Naive thymus-derived CD8-positive, alpha-beta T cell (primary cell): ENCODE measurements at places on chromosomes 12 and 14.

GRCh38 chr12:44689587-44689986, 186.5 kb downstream of the NELL2 start:
- no peak for DNase-seq

DNA sequence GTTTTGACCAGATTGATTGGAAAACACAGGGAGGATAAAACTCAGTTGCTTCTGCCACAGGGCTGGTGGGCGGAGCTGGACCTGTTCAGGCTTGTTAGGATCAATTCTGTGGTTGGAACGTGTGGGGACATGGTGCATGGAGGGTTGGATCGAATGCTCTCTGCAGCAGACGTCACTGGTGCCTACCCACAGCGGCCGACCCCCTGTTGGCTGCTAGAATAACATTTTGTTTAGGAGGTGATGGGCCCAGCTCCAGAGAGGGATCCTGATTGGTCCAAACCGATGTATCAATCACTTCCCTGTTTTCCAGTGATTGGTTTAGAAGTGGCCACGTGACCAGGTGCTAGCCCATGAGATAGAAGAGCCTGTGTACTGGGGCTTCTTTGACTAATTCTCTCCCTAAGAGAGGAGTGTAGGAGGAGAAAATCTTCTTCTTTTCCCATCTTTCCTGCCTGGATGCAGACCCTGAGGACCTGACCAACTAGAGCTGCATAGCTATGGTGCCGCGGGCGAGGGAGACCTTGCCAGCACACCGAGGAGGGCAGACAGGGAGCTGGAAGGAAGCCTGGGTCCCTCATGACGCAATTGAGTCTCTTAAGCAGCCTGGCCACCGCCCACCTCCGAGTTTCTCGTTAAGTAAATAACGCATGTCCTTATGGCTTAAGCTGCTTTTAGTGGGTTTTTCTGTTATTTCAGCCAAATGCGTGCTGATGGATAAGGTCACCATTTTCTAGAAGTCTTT, 163.5 kb downstream of the AACS start:
- DNase-seq, result no peak

DNA sequence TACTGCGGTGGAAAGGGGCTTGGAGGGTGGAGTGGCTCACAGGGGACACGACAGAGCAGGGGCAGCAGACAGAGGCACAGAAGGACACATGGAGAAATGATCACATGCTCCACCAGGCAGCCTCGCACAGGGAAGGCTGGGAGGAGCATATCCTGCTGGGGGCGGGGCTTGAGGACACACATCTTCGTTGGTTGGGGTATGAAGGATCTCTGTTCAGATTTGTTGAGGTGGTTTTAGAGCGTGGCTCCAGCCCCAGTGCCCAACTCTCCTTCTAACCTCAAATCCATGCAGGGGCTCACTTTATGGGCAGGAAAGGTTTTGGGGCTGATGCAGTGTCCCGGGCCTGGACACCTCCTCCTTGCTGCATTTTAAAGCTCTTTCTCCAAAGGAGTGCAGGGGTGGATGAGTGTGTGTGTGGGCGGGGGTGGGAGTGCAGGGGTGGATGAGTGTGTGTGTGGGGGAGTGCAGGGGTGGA, 733 bp upstream of the P3H3 start:
- peak; percentile 67 for DNase-seq

DNA sequence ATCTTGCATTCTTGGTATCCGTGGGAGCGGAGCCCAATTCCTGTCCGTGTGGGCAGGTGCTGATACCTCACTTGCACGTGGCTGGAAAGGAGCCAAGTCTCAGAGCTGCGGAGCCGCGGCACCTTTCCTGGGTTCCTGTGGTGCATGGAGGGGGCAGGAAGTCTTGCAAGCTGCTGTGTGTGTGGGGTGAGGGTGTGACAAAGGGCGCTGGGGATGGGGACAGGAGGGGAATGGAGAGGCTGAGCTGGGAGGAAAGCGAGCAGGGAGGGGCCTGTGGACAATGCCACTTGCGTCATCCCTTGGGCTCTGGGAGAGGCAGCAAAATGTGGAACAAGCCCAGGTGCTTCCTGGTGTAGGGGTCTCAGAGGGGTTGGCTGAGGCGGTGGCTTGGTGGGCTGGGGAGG, 86.7 kb downstream of the CALM1 start:
- DNase-seq, result peak; percentile 68

GRCh38 chr14:72685456-72685855, 208.4 kb downstream of the DPF3 start:
- no peak for DNase-seq

DNA sequence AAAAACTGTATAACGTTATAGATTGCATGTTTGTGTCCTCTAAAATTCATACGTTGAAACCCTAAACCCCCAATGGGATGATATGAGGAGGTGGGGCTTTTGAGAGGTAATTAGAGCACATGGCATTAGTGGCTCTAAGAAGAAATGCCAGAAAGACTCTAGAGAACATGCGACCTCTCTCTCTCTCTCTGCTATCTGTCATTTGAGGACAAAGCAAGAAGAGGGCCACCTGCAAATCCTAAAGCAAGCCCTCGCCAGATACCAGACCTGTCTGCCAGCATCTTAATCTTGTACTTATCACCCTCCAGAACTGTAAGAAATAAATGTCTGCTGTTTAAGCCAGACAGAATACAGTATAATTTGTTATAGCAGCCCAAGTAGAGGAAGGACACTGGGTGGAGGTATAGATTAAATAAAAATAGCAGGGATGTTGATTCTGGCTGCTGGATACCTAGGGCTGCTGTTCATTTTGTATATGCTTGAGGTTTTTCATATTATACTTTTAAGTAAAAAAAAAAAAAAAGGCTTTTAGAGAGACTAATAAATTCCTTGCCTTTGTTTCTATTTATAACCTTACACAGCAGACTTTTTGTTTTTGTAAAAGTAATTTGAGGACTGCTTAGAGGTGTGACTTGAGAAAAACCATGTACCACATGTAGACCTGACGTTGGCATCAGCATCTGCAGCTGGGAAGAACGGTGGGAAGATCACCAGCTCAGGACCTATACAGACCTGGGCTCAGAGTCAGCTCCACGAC, 26.9 kb downstream of the MOK start:
- no peak for DNase-seq

GRCh38 chr14:66651536-66652220, 143.7 kb downstream of the GPHN start:
- no peak for DNase-seq

DNA sequence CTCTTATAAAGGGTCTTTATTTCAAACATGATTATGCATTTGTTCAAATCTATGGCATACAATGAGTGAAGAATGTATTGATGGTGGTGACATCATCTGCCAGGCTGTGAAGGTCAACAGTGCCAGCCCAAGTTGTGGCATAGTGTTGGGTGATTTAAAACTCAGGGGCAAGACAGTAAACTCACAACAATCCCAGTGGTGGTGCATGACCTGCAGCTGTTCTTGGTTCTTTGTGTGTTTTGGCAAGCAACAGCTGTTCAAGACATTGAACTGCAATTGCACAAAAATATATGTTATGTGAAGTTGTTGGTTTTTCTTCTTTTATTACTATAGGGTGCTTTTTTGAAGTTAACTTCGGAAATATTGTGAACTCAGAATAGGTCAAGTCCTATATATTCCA, 851.6 kb downstream of the NRXN3 start:
- DNase-seq, result no peak

DNA sequence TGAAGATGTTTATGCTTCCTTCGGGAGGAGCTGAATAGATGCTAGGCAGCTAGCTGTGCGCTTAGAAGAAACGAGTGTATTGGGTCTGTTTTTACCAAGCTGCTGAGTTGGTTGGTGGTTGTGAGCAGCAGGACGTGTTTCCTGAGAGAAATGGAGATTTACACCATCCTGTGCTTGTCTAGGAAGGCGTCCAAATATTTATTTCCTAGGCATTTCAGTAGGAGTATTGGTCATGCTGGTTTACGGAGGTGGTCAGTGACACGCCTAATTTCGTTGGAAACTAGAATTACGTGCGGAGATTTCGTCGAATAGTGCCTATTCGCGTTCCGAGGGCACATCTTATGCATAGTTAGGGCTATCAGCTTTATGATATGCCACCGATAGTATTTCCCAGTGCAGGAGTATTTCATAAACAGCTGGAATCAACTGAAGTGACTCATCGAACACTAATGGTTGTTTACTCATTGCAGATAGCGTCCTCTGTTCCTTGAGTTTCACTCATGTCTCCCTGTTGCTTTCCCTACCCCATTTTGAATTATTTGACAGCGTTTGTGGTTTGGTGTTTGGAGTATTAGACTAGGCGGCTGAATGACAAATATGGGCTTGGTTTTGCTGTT, 780 bp downstream of the TBC1D15 start:
- no peak for DNase-seq

GRCh38 chr12:129949651-129950050, 45.8 kb upstream of the TMEM132D start:
- DNase-seq, result no peak

DNA sequence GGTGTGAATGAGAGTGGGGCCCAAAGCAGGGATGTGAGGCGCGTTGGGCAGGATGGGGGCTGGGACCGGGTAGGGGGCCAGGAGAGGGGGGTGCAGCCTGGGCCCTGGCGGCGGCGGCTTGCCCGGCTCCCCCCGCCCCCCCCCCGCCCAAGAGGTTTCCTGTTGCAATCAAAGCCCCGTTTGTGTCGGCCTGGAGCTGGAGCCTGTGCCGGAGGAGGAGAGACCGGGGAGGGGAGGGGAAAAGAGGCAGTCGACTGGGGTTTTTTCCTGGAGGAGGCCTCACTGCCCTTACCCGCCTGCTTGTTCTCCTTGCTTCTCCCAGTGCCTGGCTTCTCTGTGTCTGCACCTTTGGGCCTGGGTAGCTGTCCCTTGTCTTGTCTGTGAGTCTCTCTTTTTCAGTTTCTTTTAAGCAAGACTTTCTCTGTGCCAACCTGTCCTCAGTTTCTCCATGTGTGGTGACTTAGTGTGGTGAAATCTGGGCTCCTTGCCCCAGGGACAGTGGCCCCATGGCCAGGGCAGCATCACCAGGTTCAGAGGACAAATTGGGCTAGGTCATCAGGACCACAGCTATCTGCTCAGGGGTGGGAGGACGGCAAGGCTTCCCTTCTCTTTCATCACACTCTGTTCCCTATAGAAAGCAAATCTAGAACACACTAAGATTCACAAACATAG, 8.5 kb downstream of the RARG start:
- no peak for DNase-seq

GRCh38 chr14:100317912-100318808, 5.0 kb upstream of the SLC25A47 start:
- DNase-seq, result peak; percentile 66

- no peak for DNase-seq
Measured at GRCh38 chr12:108345716-108346633, 6.9 kb upstream of the CMKLR1 start.

GRCh38 chr12:54997929-54998522, 13.5 kb upstream of the TESPA1 start:
- DNase-seq, result no peak

DNA sequence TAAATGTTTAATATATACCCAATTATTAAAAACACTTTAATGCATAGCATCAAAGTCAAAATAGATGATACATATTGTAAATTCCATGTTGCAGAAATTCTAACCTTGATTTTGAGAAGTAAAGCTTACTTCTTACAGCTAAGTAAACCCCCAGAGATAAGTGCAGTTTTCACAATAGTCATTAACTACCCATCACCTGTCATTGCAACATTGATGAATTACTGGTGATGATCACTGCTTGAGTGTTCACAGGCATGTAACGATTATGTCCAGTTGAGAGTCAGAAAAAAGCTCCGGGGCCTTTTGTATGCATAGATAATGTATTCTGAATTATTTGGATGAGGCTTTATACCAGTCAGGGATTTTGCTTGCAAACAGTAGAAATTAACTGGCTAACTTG, 67.7 kb downstream of the ZNF664 start:
- no peak for DNase-seq

DNA sequence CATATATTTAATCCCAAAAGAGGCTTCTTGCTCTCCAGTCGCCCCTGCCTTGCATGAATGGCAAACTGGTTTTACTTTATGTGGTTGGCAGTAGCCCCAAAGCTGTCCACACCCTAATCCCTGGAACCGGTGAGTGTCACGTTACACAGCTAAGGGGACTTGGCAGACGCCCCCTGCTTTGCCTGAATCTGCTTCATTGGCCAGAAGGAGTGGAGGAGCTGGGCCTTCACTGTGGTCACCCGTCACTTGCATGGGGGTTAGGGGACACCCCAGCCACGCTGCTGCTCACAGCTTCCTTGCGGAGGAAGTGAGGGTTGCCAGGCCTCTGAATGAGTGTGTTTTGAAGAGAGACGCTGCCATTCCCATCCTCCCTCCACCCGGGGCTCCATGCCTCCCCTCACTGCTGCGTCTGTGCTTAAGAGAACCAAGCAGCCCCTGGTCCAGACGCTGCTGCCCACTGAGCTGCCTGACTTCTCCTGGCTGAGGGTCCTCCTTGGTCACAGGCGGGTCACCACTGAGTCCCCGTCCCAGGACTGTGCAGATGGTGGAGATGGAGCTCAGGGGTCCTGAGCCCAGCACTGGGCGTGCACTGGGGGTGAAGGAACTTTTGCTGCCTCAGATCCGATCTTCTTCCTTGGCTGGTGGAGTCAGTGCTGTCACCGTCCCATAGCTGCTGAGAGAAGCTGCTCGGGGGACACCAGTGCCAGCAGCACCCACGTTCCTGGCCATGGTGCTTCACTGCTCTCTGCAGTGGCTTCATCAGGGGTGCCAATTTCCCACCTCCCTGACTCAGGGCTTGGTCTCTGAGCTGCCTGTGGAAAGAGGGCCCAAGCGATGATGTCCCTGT, 39.8 kb downstream of the GALNT9 start:
- no peak for DNase-seq

GRCh38 chr14:46581036-46581671, 70.4 kb downstream of the RPL10L start:
- DNase-seq, result no peak

DNA sequence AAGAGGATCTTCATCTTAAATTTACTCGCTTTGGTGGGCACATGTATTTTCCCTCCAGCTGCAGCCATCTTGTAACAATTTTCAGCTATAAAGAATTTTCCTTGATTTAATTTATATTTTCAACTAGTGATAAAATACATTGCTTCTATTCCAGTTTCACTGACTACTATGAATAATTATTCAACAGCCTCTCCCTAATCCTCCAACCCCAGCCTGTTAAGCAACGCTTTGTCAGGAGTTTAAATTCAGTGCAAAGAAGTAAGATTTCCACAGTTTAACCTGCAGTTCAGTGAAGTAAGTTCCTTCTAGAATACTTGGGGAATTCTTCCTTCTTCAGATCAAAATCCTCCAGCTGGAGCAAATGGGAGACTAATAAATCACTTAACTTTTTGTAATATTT, 180.2 kb downstream of the MSRB3 start:
- DNase-seq, result no peak

GRCh38 chr12:109192358-109192757, 76.0 kb downstream of the ACACB start:
- DNase-seq, result no peak

DNA sequence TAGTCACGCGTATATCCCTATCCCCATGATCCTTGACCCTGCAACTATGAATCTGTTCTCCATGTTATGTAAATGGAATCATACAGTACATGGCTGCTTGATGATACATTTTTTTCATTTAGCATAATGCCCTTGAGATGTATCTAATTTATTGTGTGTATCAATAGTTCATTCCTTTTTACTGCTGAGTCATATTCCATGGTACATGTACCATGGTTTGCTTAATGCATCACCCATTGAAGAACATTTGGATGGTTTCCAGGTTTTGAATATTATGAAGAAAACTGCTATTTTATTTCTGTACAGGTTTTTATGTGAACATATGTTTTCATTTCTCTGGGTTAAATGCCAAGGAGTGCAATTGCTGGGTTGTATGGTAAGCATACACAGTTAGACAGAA, 4.0 kb upstream of the RNASE10 start:
- no peak for DNase-seq
